Lower lobe of right lung (tissue), 2 donors: ENCODE measurements at places on chromosomes 2 and 18. TPM values are rescaled to one million over a fixed set of nuclear protein-coding genes. Genes with fewer than 3 reads are reported as not detected.

DNA sequence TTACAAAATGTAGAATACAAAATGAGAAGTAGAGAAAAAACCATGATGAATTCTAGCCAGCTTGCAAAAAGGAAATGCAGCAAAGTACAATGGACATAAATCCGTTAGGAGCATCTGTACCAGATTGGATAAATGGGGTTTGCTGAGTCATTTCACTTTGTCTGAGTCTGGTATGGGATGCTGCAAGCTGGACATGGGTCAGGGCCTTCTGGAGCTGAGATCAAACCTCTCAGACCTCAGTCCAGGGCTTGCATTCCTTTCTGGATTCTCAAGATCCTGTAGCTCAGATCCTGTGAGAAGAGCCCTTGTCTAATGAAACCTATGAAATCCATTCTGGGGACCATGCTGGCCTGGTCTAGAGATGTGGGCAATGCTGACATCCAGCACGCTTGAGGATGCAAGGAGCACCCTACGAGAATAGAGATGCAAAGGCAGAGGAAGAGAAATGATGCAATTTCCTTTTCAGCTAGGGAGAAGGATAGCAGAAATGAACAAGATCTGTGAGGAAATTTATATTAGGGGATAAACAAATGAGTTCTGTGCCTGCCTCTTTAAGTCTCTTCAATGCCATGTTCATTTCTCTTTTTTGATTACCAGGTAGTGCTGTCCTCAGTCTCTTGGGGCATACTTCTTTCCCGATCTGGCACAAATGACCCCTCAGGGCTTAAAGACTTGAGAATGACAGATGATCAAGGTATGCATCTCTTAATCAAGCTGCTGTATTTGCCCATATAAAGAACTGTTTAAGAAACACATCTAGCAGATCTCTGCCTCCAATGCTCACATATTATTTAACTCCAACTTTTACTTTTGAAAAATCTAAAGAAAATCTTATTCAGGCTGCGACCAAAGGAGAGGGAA lies 230.4 kb downstream of the MEIS1 start:
- DNase-seq: no peak

- DNase-seq: peak; percentile 60
Observed at GRCh38 chr18:12011957-12012549, 30.7 kb downstream of the IMPA2 start.

GRCh38 chr2:38981003-38981669 lies 91.5 kb downstream of the ARHGEF33 start:
- DNase-seq: no peak

- no peak for DNase-seq
Observed at GRCh38 chr2:72394541-72395070, 246.9 kb upstream of the CYP26B1 start.

Gene UGT1A8
- not detected for total RNA-seq

GRCh38 chr18:22182884-22183697 lies 13.7 kb downstream of the GATA6 start:
- no peak for DNase-seq

- DNase-seq: peak; percentile 75
Observed at GRCh38 chr2:17752892-17753802, 463 bp downstream of the SMC6 start.

DNA sequence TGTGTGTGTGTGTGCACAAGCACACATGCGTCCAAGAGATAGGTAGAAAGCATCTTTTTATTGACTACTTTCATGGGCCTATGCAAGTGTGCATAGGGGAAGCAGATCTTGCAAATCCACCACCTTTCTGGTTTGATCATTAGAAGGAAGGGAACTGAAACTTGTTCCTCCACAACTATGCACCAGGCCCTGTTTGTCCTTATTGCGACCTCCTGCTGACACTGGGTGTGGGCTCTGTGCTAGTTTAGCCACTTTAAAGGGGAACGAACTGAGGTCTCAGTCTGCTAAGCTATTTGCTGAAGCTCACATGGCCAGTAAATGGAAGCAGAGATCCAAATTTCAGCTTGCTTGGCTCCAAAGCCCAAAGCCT lies 32.1 kb upstream of the INSIG2 start:
- DNase-seq: no peak

DNA sequence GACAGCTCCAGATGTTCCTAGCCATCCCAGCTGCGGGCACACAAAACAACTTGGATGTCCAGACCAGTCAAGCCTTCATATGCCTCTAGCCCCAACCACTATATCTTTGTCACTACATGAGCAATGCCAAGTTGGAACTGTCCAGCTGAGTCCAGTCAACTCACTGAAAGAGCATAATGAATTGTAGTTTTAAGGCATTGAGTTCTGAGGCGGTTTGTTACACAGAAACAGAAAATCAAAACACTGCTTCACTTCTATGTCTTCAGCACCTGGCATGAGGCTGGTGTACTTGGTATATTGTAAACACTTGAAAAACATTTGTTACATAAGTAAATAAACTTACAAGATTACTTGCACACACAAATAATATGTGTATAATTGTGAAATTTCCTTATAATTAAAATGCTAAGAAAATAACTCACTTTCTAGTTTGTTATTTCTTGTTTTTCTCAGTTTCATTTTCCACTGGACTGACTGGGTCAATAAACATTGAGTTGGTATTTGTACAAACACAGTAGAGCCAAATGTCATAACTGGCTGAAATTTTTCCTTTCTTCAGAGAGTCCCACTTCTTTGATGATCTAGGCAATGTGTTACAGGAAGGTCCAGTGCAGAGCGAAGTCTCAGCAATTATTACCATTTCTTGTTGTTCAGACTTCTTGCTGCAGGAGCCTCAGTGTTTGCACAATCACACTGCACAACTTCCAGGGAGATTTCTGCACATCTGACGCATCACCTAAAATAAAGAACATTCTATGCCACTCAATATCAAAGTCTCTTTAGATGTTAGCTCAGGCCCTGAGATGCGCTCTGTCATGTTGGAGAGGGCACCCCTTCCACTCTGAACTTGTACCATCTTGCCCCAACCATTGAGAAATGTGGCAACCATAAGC lies 38.2 kb upstream of the DPP4 start:
- no peak for DNase-seq

DNA sequence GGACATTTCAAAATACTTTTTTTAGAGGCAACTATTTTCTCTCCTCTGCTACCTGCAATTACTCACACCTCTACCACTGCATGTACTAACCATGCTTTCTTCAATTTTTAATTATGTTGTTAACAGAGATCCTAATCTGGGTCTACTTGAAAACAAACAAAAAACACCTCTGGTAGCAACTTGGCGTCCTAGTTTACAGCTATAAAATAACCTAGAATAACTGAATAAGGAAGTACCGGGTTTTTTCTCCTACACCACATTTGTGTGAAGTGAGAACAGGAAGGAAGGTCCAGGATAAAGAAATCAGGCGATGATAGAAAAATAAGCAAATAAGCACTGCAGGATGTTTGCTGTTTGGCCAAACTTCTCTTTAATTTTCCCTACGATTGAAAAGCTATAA lies 633.5 kb downstream of the LRP1B start:
- no peak for DNase-seq

Gene STARD6
- total RNA-seq: not detected

Gene LRRTM1
- total RNA-seq: not detected

DNA sequence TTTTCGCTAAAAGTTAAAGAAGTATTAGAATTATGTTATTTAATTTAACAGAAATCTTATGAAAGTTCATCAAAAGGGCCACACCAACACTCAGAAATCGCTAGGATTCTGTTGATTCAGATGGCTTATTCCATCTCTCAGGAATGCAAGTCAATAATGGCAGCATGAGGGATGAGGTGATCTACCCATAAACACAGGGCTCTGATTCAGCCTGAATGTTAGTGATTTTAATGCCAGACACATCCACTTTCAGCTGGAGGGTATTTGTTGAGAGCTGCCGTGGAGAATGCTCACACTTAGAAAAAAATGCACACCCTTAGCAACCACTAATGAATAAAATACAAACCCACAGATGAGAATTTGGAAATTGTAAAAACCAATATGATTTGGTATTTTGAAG lies 173.3 kb upstream of the ERBB4 start:
- DNase-seq: no peak

- DNase-seq: no peak
Observed at GRCh38 chr2:160409480-160409879, 84.1 kb downstream of the RBMS1 start.

- no peak for DNase-seq
Observed at GRCh38 chr2:31390324-31390723, 24.2 kb downstream of the XDH start.
